Endothelial cell of umbilical vein (primary cell): ENCODE measurements at places on chromosomes 1 and 21.
A peak's percentile ranks its signal among the peaks of the same experiment; 100 is the strongest.

- peak; percentile 23 for DNase-seq
These were observed 373.1 kb upstream of the CXADR start for GRCh38 chr21:17139696-17140095.

- DNase-seq, result no peak
These were observed 34.0 kb downstream of the OPRD1 start for GRCh38 chr1:28845786-28846543.

DNA sequence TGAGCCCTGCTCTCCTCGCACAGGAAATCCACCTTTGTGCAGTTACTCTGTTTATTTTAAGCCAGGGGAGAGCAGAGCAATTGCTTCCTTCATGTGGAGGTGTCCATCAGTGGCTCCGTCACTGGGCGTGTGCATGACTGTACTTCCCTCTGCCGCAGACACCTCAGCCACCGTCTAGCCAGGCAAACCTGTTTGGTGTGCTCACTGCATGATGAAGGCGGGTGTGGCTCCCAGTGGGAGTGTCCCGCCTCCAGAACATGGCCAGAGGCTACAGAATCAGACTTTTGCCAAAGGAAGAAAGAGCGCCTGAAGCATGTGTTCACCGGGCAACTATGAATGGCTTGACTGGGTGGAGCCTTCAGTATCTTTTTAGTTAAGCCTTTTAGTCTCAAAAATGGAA lies 26.1 kb upstream of the LAMC2 start:
- no peak for DNase-seq

- DNase-seq, result no peak
These were observed at the start of gene RGS8 for GRCh38 chr1:182684116-182684828. Gene RGS8 (minus strand): TSS chr1:182684587. CDS start chr1:182669649, 14,938 bp downstream.

DNA sequence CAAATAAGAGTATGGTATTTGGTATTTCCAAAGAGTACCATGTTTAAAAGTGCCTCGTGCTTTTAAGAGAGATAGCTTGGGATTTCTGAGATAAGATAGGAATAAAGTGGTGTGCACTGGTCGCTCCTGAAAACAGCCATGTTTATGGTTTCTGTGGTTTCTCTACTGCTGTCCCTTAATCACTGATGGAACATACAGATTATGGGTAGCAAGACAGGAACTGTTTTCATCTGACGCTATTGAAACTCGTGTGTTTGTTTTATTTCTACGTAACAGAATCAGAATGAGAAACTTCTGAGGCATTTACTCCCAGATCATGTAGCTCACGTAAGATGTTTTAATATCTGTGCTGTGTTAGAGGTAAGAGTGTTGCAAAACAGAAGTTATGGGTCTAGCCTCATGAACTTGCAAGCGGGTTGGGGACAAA lies 126.0 kb downstream of the KIAA0319L start:
- DNase-seq, result no peak

DNA sequence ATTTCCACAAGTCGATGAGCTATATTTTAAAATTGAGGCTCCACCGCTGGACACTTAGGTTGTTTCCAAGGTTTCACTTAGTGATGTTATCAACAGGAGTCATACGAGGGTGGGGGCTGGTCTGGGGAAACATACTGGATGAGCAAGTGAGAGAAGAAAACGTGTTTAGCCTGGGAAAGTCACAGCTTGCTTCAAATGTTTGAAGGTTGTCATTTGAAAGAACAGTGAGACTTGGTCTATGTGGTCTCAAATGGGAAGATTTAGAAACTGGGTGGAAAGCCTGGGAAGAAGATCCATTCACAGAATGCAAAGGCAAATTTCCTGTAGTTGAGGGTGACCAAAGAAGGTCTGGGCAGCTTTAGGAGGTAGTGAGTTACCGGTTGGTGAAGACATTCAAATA lies 9.9 kb upstream of the DYRK1A start:
- no peak for DNase-seq

GRCh38 chr21:45427331-45428271 lies 22.6 kb downstream of the COL18A1 start:
- peak; percentile 81 for DNase-seq

DNA sequence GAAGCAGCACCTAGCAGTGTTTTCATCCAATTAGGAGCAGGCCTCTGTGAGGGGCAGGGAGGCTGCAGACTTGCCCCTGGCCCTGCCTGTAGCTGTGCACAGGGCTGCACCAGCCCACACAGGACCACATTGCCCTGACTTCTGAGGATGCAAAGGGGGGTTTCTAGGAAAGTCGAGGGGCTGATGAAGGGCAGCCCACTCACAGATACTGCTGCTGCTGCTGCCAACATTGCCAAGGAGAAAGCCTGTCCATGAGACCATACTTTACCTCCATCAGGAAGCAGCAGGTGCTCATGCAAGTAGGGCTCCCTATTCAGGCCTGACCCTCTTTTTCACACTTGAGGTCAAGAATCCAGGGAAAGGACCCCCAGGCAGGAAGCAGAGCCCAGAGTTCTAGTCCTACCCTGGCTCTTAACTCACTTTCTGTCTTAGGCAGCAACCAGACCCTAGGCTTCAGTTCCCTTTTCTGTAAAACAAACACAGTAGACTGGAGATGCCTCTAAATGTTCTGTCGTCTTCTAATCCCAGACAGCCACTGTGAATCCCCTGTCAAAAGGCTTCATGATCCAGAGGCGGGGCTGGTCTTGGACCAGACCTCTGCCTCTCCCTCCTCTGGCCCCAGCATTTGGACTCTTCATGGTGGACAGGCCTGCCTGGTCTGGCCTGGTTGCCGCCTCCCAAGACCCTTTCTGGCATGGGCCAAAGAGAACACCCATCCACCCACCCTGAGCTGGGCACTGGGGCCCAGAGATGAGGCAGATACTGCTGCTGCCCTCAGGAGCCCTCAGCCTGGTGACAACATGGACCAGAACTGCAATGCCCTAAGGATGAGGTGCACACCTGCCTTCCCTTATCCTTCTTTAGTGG lies 120.2 kb downstream of the GLIS1 start:
- DNase-seq, result no peak
